ENCODE measurements at places on chromosomes 1 and 21. TPM values are rescaled to one million over a fixed set of nuclear protein-coding genes. Genes with fewer than 3 reads are reported as not detected.

DNA sequence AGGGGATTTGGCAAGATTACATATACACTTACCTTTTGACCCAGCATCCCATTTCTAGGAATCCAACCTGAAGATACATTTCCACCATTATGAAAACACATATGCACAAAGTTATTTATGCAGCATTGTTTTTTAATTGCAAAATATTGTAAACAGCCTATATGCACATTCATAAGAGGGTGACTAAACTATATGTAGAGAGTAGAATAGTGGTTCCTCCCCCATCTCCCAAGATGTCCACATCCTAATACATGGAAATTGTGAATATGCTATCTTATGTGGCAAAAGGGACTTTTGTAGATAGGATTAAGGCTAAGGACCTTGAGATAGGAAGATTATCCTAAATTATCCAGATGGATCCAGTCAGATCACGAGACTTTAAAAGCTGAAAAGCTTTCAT lies 91.6 kb downstream of the CLEC20A start:
- no peak for DNase-seq

Gene NBPF6
- not detected for total RNA-seq

DNA sequence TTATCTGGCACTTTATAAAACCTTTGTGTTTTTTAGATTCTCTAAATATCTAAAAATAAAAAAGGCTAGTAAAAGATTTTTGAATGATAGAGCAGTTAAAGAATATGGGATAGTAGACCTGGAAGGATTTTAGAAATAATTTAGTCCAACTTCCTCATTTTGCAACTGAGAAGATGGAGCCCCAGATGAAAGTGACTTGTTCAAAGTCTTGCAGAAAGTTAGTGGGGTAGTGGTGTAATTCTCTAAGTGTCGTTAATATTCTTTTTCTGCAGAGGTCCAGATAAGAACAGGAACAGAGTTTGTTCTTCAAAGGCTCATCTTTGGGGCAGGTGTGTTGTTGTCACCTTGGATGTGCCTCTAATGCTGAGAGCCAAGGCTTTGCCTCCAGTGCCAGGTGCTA lies 159.5 kb downstream of the DISC1 start:
- no peak for DNase-seq

- DNase-seq = peak; percentile 53
Observed at GRCh38 chr1:160837558-160838205, 25.0 kb downstream of the CD244 start.

DNA sequence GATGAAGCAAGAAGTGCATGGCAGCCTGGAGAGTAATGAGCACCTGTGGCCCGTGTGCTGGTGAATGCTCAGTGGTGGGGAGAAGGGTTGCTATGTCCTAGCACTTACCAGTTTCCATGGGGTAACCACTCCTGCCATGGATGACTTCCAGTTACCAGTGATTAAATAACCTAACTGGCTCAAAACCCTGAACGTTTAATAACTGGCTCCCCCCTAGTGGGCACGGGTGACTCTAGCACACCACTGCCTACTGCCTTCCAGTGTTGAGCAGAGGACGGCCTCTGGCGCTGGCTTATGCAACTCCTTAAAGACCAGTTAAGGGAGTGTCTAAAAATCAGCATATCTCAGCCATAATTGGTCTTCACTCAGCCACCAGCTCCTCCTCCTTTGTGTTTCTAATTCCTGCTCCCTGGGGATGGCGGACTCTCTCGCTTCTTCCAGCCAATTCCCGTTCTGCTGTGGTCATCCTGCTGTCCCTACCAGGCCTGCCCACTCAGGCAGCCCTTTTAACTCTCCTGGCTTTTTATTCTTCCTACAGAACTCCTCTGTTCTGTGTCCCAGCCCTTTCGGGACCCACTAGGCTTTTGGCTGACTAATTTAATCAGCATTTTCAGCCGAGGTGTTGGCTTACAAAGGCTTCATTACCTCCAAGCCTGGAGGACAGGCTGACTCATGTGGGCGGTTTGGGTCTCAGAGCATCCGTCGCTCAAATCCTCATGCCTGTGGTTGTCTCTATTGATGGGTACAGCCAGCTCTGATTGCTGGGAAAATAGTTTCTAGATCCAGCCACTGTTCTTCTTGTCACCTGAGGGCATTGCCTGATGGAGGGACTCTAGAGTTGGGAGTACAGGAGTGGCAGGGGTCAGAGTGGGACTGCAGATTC lies 332.4 kb downstream of the CAMTA1 start:
- peak; percentile 61 for DNase-seq

- DNase-seq = peak; percentile 79
Observed at GRCh38 chr1:29235955-29236711, at the start of gene PTPRU. Gene PTPRU (plus strand): TSS chr1:29236522. CDS start chr1:29236645, 123 bp downstream.

Gene MAP3K21
- total RNA-seq = 9.5 TPM

DNA sequence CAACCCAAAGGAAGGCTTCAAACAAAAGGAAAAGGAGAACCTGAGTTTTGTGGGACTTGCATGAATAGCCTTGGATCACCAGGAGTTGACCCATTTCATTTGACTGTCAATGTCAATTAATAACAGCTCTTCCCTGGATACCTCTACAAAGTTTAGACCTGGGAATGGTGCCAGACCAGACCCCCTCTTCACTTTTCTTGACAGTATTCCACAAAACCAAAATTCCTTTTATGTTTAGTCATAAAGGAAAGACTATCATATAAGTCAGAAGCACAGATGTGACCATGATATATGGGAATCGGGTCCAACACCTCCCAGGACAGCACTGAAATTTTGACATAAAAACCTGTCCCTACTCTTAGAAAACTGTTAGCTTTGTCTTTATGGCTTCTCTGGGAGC lies 191.8 kb downstream of the LYPLAL1 start:
- DNase-seq = no peak

DNA sequence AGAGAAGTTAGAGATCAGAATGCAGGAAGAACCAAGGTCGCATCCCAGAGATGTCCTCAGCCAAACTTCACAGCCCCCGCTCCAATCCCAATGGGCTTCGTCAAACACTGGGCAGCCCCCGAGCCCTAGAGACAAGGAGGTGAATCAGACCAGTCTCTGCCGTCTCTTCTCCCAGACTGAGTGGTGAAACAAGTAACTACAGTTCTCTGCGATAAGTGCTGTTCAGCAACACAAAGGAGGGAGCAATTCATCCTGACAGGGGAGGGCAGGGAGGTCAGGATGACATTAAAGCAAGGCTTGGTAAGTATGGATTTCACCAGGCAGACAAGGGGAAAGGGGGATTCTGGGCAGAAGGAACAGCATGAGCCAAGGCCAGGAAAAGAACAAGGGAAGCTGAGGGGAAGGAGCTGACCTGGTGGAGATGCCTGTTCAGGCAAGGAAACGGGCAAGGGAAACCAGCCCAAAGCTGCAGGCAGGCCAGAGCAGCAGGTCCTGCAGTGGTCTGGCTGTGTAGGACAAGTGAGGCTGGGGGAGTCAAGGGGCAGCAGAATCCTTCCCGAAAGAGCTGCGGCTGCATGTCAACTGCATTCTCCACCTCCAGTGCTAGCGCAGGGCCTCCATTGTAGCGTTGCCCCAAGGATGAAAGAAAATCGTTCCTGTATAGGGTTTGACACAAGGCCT lies 13.6 kb upstream of the ERI3 start:
- DNase-seq = no peak
